Stimulated activated CD8-positive, alpha-beta memory T cell treated with anti-CD3 and anti-CD28 coated beads, Interleukin-7, amount 100 ng/mL, for 4 hours (primary cell): ENCODE measurements at places on chromosomes 6 and 20.

- no peak for DNase-seq
These were observed 62.3 kb downstream of the TRMT11 start for GRCh38 chr6:126048635-126049034.

DNA sequence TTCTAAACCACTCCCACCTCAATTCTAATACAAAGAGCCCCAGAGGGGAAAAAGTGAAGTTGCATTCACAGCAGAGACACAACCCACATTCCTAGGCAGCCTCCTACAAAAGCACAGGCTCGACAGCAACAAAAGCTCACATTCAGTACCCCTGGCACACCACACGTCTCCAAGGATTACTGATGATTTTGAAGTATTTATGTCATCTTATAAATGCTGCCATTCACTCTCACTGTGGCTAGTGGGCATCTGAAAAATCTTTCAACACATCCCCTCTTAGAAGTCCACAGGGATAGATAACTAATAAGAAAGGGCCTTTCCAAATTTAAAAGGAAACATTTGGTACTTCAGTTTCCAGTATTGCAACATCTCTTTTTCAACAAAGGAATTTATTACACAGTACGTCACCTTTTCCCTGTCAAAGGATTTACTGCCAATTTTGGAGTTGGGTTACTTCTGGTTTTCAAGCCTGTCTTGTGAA, 146.7 kb downstream of the TASP1 start:
- no peak for DNase-seq

GRCh38 chr20:10504994-10505730, 70.1 kb downstream of the SLX4IP start:
- DNase-seq = no peak

- DNase-seq = no peak
These were observed 670.5 kb upstream of the IMPG1 start for GRCh38 chr6:76742919-76743318.

DNA sequence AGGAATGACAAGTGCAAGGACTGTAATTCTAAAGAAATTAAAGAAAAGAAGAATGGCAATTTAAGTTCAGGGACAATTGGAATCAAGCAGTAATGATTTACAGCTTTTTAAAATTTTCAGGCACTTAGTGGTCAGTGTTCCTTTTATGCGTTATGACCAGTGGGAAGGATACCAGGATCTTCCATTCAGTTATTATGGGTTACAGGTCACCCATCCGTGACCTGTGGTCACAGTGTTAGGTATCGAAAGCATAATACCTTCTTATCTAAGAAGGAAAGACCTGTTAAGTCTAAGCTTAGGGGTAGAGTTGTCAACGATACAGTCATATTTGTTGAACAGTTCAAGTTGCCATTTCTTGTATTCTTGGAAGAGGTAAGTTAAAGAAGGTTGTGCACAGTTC, 253.8 kb downstream of the LAMA2 start:
- DNase-seq = no peak
